ENCODE measurements at places on chromosomes 16 and 17. TPM values are rescaled to one million over a fixed set of nuclear protein-coding genes. Genes with fewer than 3 reads are reported as not detected.

The SPNS1 gene
- 30.0 TPM for total RNA-seq

The STX4 gene
- total RNA-seq: 13.0 TPM

The MT4 gene
- not detected for total RNA-seq

The NDRG4 gene
- 32.1 TPM for total RNA-seq

DNA sequence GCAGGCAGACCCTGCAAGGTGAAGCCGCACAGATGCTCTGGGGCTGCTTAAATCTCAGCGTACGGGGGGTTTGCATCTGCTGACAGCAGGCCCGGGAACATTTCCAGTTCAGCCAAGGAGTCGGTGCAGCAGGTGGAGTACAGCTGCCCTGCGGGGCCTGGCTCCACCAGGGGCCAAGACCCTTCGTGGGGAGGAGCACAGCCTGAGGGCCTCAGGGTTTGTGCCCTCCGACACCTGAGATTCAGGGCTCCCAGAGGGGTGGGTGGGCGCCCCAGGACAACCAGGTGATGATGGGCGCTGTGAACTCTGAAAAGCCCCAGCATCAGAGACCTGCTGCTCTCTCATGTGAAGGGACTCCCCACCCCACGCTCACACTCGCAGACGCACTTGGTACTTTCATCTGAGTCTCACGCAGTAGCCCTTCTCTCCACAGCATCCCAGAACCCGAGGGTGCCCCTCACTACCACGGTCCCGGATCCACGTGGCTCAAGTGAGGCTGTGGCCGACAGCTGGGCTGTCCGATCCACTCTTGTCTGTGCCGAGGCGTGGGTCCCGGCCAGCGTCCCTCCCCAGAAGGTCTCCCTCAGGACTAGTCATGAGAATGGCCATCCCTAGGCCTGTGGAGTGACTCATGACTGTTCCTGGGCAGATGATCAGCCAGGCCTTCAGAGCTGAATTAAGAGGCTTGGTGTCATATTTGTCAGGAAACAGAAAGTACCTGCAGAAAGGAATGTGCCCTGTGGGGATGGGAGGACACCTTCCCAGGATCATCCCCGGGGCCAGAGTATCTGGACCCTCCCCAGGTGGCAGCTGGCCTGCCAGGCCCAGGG is 29.6 kb downstream of the ACSF3 start:
- H3K27me3 ChIP-seq: no peaks in the 10 kb centered on the region
- H3K4me1 ChIP-seq: no peaks in the 10 kb centered on the region
- no peaks in the 10 kb centered on the region for H3K36me3 ChIP-seq
- H3K27ac ChIP-seq: no peak overlapping the region

GRCh38 chr16:592518-593306 is 2.8 kb downstream of the RAB40C start:
- H3K4me1 ChIP-seq: no peaks in the 10 kb centered on the region
- H3K4me3 ChIP-seq: no peak overlapping the region
- H3K27ac ChIP-seq: no peak overlapping the region
- H3K36me3 ChIP-seq: no peaks in the 10 kb centered on the region
- DNase-seq: no peak
- peaks cover 5% of the 10 kb centered on the region for H3K27me3 ChIP-seq

- DNase-seq: no peak
- H3K27me3 ChIP-seq: no peaks in the 10 kb centered on the region
- no peak overlapping the region for H3K27ac ChIP-seq
- no peaks in the 10 kb centered on the region for H3K36me3 ChIP-seq
- peak overlapping the region; percentile 91 for H3K4me3 ChIP-seq
Observed at GRCh38 chr17:28895794-28896447, 1.6 kb downstream of the FLOT2 start.

DNA sequence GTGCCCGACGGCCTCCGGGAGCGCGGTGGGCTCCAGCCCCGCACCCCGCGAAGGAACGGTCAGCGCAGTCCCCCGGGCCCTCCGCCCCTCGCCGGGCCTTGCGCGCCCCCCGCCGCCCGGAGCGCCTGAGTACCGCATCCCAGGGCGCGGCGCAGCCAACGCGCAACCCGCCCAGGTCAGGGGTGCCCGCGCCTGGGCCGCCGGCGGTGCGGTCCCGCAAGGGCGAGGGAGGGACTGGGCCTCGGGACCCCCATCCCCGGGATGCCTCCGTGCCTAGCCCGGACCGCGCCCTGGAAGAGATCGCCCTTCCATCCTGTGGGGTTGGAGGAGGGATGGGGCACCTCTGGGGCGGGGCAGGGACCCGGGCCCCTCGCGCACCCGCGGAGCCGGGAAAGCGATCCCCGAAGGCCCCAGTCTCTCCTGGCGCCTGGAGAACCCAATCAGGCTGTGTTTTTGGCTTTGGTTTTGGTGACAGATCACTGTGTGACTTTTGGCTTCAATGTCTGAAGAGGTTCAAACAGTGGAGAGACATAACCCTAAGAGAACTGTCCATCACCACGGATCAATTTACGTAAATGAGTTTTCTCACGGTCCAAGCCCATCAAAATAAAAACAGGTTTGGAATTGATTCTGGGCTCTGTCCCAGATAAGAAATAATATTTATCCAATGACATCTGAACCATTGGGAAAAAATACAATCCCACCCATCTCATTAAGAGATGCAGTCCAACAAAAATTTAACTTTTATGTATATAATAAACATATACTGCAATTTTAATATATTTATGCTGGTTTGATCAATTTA is 17.8 kb downstream of the ENPP7 start:
- DNase-seq: peak; percentile 40
- H3K27ac ChIP-seq: no peak overlapping the region
- peak overlapping the region; percentile 55 for H3K4me3 ChIP-seq
- H3K4me1 ChIP-seq: peaks cover 10% of the 10 kb centered on the region

DNA sequence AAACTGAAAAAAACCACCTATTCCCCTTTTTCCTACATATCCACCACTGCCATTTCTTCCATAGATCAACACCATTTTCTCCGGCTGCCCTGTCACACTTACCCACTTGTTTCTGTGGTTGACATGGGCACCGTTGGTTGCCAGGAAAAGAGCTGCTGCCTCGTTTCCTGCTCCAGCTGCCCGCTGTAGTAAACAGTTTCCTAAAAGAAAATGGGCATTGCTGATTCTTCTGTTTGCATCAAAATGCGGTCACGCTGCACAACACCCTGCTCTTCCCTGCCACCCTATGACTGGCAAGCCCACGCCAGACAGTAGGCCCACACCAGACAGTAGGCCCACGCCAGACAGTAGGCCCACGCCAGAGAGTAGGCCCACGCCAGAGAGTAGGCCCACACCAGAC is 46.3 kb downstream of the CYB5D2 start:
- no peak for DNase-seq
- H3K36me3 ChIP-seq: peaks cover 3% of the 10 kb centered on the region
- no peaks in the 10 kb centered on the region for H3K27me3 ChIP-seq
- no peak overlapping the region for H3K27ac ChIP-seq

DNA sequence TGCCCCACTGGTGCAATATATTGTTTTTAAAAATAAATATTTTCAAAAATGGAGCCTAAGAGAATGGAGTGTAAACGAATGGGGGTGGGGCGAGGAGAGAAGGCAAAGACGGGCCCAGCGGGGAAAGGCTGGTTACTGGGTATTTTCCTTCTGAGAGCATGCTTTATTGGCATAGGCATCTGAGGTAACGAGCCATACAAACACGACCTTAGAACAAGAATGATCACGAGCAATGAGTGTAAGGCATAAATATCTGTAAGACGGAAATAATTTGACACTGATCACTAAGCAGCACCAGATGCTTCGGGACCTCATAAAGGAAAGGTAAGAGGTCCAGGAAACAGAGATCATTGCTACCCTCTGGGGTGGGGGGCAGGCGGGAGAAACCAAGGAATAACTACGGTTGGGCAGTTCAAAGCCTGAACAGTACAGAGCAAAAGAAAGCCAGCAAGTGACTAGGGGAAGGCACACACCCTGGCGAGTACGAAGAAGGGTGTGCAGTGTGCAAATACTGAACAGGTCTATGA is 959 bp downstream of the SSH2 start:
- H3K4me1 ChIP-seq: peaks cover 7% of the 10 kb centered on the region
- no peaks in the 10 kb centered on the region for H3K36me3 ChIP-seq
- H3K4me3 ChIP-seq: peak overlapping the region; percentile 95
- H3K27ac ChIP-seq: peak overlapping the region; percentile 63
- DNase-seq: peak; percentile 70
